ENCODE measurements at places on chromosomes 1 and 21.

GRCh38 chr1:34690269-34690668 lies 64.6 kb upstream of the GJB5 start:
- DNase-seq, result no peak

DNA sequence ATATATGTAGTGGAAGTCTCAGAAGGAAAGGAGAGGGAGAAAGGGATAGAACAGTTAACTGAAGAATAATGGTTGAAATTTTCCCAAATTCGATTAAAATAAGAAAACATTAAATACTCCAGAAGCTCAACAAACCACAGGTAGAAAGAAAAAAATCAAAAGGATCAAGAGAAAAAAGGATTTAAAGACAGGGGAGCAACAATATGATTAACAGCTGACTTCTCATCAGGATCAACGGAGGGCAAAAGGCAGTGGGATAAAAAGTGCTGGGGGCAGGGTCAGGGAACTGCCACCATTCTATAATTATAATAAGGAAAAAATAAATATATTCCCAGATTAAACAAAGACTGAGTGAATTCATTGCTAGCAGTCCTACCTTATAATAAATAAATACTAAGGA lies 55.3 kb downstream of the CDKN2C start:
- DNase-seq, result no peak

GRCh38 chr1:7705048-7705907 lies 65.8 kb upstream of the VAMP3 start:
- DNase-seq, result peak; percentile 31

DNA sequence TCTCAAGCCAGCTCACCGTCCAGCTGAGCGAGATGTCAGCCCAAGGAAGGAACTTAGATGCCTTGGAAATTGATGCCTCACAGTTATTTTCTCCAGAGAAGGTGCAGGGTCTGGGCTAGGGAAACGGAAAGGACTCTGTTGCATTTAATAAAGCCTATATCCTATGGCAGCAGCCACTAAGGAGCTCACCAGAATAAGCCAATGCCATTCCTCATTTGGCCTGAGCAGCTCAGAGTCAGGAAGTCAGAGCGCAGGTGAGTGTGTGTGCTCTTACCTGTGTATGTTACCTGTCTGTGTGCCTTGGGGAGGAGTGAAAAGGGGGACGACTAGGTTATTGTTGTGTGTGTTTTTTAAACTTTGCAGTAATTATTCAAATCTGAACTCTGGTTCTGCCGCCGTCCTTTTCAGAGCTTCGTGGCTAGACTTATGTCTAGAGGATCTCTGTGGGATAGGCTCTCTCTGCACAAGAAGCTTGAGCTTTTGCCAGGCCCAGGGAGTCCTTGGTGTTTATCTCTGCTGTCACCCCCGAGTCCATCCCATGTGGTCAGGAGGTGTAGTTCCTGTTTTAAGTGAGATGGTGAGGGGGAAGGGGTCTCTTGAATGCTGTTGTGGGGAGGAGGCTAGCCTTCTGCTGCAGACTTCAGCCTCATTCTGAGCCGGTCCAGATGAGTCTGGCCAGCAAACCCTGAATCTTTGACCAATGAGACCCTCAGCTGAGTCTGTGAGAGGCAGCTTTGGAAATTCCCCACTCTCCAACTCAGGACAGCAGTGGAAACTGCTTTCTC lies 2.4 kb downstream of the TMCC2 start:
- DNase-seq, result no peak

DNA sequence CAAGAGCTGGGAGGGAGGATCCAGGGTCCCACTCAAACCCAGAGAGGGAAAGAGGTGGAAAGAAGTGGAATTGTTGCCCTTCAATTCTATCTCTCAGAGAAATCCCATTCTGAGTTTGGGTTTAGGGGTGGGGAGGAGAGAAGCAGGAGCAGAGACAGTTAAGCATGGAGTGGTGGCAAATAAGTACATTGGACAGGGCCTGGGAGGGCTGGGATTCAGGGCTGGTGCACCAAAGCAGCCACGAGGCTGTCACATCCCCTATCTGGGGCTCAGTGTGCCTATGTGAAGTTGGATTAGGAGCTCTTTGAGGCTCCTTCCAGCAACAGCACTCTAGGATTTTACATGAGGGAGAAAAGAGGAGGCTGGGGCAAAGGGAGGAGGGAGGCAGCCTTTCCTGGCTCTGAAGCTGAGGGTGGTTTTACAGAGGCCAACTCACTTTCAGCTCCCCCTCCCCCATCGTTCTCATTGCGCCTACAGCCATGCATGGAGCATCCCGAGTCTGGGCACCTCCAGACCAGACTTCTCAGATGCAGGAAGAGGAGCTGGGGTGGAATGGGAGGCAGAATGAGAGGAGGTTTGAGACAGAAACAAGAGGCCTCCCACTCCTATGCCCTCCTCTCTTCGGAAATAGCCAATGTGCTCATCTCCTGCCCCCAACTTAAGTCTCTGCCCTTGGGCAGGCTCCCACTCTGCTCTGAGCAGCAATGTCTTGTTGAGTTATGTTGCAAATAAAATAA lies 3.0 kb upstream of the SYT6 start:
- no peak for DNase-seq

DNA sequence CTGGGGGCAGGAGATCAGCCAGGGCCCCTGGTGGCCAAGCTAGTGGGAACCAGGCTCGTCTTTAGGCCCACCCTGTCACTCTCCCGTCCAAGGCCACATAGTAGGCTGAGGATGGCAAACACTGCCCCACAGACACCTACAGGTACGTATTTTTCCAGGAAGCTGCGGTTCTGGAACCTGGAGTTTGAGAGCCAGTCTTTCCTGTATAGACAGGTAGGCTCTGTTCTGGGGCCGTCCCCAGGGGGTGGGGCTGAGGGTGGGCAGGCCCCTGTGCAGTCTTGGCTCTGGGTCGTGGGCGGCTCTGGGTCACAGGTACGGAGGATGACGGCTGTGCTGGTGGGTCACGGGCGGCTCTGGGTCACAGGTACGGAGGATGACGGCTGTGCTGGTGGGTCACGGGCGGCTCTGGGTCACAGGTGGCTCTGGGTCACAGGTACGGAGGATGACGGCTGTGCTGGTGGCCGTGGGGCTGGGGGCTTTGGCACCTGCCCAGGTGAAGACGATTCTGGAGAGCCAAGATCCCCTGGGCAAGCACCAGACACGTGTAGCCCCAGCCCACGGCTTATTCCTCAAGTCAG lies 2.2 kb downstream of the PUSL1 start:
- no peak for DNase-seq

DNA sequence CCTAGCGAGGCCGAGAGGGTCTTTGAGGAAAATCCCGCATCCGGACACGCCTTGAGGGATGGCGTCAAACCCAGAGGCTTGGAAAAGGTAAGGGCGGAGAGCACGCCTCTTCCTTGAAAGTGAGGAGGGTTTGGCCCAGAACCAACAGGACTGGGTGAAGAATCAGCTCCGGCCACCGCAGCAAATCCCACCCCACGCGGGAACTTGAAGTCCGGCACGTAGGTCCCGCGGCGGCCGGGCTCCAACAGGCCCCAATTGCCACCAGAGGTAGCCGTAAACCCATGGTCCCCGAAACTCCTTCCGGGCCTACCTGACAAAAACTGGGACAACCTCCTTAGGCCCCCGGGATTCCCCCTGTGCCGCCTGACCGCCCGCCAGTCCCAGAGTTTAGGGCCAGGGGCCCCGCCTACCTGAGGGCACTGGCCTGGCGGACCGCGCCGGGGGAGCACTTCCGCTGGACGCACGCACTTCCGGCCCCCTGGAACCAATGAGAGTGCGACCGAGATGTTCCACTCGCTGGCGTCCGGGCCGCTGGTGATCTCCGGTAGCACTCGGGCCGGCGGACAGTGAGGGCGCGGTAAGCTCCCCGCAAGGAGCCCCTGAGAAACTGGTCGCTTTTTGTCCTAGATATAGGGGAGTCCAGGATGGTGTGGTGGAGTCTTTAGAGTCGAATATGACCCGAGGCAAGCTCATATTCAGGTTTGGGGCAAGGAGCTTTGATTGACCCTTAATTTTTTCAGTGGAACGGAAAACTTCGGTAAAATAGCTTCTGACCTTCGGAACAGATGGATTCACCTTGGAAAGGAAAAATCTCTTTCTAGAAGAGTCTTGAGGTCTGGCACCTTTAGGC lies at the start of the genes LZIC and NMNAT1:
TSS of gene LZIC (minus strand) at position 453 of the 850 bp plus-strand sequence. CDS start 6,772 bp downstream, outside the sequence.
TSS of gene NMNAT1 (plus strand) at position 537 of the 850 bp plus-strand sequence. CDS start 28,599 bp downstream, outside the sequence.
- DNase-seq, result peak; percentile 88

GRCh38 chr1:17212009-17212408 lies 7.1 kb downstream of the PADI1 start:
- no peak for DNase-seq

Measured in activated naive CD4-positive, alpha-beta T cell treated with anti-CD3 and anti-CD28 coated beads, Interleukin-2, amount 50 U/mL, for 16 hours (primary cell).